NCI-H460 (cell line): ENCODE measurements at places on chromosomes 4 and X. TPM values are rescaled to one million over a fixed set of nuclear protein-coding genes. Genes with fewer than 3 reads are reported as not detected.

DNA sequence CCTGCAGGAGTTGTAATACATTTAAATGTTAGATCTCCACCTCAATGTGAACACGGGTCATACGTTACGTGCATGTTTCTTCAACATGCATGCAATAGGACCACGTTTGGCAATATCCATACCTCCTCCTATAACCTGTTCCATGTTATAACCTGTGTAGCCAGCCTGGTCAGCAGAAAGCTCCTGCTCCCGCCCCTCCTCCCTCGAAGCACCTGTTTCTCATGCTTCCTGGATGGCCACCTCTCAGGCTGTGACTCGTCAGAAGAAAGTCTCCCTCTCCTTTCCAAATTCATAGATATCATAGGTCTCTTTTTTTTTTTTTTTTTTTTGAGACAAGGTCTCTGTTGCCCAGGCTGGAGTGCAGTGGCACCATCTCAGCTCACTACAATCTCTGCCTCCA lies 96.5 kb downstream of the HMX1 start:
- DNase-seq: no peak

Gene ATP1B4
- not detected in 2 replicates for total RNA-seq

DNA sequence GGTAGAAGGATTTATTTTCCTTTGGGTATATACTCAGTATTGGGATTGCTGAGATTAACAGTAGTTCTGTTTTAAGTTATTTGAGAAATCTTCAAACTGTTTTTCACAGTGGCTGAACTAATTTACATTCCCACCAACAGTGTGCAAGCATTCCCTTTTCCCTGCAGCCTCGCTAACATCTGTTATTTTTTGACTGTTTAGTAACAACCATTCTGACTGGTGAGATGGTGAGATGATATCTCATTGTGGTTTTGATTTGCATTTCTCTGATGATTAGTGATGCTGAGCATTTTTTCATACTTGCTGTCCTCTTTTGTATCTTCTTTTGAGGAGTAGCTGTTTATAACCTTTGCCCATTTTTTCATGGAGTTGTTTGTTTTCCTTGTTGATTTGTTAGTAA lies 457.8 kb downstream of the TRAM1L1 start:
- no peak for DNase-seq

GRCh38 chr4:152735906-152736305 lies 43.6 kb downstream of the TIGD4 start:
- no peak for DNase-seq

- DNase-seq: no peak
Measured at GRCh38 chr4:78818530-78819079, 42.5 kb downstream of the BMP2K start.

DNA sequence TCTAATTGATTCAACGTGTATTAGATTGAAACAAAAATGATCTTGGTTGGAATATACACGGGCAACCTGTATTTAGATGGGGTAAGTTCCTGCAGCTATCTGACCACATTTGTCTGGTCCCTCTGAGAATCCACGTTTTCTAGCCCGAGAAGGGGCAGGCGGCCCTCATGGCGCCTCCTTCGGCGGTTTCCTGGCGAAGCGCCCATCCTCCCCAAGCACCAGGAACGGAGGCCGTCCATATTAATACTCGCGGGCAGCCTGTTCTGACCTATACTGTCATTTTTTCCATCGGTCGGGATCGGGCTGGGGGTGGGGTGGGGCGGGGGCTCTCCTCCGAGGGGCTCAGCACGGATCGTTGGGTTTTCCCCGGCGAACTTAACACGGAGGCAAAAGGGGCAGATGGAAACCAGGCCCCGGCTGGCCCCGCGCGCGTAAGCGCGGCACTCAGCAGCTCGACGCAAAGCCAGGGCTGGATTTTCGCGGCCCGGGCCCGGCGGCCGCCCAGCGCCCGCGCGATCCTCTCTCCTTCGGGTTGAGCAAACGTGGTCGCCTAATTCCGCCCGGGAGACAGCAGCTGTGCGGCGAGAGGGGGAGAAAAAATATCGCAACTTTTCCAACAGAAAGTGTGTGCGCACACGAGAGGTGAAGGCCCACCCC lies 77.2 kb upstream of the BCOR start:
- DNase-seq: no peak

DNA sequence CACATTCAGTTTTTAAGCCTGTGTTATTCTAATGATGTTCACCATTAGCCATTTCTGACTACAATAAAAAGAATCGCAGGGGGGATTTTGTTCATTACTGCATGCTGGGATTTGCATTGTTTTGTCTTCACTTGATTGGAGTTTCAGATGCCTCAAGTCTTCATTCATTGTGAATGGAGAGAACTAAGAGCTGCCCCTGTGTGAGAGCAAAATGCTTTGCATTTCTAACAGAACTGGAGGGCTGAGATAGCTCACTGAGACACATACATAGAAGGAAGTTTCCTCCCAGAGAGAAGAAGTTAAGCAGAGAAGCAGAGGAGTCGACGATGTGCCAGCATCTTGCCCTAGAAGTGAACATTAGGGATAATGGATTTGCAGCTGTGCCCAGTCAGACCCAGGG lies 113.5 kb upstream of the GATB start:
- DNase-seq: no peak

- no peak for DNase-seq
Measured at GRCh38 chr4:162017863-162018262, 145.9 kb downstream of the FSTL5 start.

GRCh38 chr4:152633118-152633517 lies 46.7 kb downstream of the TMEM154 start:
- DNase-seq: no peak

DNA sequence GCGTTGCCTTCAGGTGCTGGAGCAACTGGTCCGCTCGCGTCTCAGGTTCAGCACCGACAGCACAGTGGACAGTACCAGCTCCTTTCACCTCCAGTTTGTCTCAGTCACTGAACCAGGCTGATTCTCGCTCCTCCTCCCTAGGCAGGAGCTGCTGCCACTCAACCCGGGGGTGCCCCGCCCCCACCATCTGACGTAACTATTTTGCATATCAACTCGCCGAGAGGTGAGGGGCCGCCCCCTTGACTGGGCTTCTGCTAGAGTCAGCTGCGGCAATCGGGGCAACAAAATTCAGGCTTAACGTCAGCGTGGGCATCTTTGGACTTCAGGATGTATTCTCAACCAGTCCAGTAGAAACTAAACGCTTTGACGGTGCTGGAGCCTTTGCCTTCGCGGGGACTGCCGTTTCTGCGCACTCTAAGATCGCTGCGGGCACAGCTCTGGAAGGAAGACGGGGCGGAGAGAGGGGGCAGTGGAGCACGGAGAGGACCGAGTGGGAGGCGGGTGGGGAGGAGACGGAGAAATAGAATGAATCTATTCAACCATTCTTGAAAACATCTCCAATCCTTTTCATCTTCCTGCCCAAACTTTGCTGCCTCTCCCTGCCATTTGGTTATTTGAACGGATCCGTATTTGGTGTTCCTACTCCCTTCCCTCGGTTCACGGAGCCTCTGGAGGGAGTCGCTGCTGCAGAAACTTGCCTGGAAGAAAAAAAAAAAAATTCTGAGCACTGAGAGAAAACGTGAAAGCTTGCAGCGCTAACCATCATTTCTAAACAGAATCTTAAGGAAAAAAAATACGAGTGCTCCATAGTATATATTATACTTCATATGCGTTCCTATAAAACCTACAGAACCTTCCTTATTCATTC lies at the start of gene FSTL5:
TSS of gene FSTL5 (minus strand) at position 109 of the 868 bp plus-strand sequence. CDS start 52,604 bp downstream, outside the sequence.
- peak; percentile 74 for DNase-seq

- no peak for DNase-seq
Measured at GRCh38 chr4:153138736-153139135, 65.5 kb upstream of the TRIM2 start.
